ENCODE measurements at places on chromosomes 7 and 10.

GRCh38 chr10:81949283-81949682 lies 74.3 kb downstream of the NRG3 start:
- no peak for DNase-seq

GRCh38 chr7:132135746-132136385 lies 440.4 kb downstream of the PLXNA4 start:
- no peak for DNase-seq

DNA sequence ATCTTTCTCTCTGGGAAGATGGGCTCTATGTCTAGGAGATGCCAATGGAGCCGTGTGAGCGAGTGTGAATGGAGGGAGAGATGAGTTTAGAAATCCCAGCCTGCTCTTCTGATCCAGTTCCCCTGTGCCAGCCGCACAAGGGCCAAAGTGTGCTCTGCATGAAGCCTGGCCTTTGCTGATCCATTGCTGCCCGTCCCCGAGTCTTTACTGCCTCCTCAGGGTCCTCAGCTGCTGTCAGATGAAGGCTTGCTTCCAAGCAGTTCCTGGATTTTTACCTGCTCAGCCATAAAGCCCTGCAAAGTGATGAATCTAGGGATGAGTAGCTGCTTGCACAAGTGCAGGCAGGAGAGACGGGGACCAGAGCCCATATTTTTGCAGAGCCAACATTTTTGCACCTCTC lies 115.9 kb downstream of the ZMIZ1 start:
- DNase-seq = no peak

DNA sequence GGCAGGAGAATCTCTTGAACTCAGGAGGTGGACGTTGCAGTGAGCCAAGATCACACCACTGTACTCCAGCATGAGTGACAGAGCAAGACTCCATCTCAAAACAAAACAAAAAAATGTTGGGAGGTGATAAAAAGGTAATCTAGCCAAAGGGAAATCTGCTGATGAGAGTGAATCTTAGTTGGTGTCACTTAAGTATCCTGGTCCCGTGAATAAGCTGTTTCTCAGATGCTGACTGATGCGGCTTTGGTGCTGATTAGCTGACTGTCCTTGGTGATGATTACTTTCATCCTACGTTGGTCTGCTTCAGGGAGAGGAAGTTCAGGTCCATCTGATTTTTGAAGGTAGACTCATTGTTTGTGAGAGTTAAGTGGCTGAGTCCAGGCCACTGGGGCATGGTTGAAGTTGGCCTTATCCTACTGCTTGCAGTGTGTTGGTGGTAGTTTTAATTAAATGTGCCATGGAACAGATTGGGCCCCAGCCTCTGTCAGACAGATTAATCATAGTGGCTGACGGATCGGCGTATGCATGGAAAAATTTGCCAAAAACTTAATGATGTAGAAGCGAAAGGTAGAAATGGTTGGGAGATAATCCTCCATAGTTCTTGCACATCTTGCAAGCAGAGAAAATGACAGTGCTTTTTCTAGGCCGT lies 17.4 kb upstream of the TMEM236 start:
- no peak for DNase-seq

GRCh38 chr7:49812534-49812933 lies 39.1 kb downstream of the VWC2 start:
- DNase-seq = no peak

GRCh38 chr7:150824379-150825177 lies 24.0 kb downstream of the TMEM176A start:
- DNase-seq = no peak

DNA sequence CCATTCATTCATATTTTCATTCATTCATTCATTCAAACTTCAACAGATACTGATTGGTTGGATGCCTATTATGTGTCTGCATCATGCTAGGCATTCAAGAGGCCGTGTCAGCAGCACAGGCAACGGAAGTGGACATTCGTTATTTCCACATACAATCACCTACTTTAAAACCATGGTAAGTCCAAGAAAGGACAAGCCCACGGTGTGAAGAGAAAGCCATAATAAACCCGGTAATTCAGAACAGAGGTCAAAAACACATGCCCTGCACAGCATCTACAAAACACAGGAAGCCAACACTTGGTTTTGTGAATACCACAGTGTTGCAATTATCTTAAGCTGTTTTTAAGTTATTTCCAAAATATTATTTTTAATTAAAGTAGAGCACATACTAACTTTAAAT lies 126.7 kb downstream of the GLI3 start:
- DNase-seq = no peak

- DNase-seq = no peak
These were observed 96.7 kb downstream of the KIF20B start for GRCh38 chr10:89798092-89798491.

- no peak for DNase-seq
These were observed 29.3 kb downstream of the BLVRA start for GRCh38 chr7:43787771-43788170.

GRCh38 chr10:117222976-117223692 lies 17.8 kb upstream of the SLC18A2 start:
- DNase-seq = no peak

DNA sequence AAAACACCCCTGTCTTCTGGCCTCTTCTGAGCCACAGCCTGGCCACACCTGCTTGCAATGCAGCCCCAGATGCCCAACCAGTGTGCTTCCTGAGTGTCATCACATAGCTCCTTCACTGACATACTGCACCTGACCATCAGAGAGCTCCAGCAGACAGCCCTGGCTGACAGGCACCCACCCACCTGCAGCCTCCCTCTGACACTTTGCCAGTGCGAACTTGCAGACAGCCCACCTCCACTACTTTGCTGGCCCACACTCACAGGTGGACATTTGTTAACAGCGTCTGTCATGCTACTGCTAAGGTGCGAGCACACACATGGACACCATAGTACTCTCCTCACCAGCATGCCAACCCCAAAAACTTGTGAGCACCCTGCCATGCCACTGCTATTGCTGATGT lies 740.1 kb downstream of the DNAJB9 start:
- no peak for DNase-seq

DNA sequence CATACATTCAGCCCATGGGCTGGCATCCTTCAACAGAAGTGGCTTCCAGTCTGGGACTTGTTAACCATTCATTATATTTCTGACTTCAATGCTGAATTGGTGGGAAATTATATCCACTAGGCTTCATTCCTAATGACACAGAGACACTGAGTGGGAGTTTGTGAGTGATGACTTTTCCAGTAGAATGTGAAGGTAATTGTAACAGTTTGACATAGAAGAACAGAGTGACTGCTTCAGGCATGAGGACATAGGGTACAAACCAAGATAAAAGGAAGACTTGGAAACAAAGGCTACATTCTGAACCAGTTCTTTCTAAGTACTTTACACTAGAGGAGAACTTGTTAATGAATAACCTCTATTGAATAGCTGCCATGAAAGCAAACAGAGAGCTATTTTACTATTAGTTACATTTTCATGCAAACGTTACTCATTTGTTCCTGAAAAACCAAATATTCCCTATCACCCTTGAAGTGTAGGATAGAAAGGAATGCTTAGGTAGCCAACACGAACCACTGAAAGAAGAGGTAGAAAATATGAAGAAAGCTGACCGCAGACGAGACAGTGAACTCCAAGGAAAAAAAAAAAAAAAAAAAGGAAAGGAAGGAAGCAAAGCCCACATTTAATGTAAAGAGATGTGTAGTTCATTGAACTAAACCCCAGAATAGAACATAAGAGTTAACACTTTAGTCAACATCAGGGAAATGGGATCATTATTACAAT lies 237.0 kb upstream of the SEMA3C start:
- no peak for DNase-seq

DNA sequence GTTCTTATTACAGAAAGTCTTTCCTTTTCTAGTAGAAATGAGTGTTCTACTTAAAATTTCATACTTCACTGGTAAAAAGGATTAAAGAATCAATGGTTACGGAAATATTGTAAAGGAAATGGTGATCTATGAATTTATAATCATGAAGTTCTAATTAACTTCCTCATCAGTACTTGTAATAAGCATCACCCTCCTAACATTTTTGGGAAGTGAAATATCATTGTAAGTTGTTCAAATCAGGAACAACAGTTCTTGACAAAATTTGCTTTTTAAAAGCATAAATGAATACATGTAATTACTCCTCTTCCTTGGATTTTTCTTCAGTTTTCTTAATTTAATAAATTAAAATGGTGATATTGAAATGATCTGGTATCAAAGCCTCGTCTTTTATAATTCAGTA lies 5.6 kb upstream of the PCGF5 start:
- no peak for DNase-seq

- no peak for DNase-seq
These were observed 31.4 kb downstream of the ANK3 start for GRCh38 chr10:60358282-60358681.

GRCh38 chr10:33927347-33927746 lies 592.9 kb upstream of the NRP1 start:
- DNase-seq = no peak

DNA sequence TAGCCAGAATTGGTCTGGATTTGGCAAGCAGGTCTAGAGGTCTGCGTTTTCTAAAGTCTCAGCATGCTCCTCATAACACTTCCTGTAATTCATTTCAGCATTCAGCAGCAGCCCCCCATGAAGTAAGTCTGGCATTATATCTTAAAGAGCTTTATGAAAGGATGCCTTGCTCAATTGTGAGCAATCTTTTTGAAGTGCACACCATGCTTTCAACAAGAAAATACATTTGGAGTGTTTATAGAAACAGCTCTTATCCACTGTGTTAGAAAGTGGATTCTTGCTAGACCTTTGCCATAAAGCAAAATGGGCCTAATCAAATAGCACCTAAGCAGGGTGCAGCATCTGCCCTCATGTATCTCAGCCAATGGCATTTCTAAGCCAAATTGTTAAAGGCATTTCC lies 378.0 kb upstream of the AKR1E2 start:
- DNase-seq = no peak

DNA sequence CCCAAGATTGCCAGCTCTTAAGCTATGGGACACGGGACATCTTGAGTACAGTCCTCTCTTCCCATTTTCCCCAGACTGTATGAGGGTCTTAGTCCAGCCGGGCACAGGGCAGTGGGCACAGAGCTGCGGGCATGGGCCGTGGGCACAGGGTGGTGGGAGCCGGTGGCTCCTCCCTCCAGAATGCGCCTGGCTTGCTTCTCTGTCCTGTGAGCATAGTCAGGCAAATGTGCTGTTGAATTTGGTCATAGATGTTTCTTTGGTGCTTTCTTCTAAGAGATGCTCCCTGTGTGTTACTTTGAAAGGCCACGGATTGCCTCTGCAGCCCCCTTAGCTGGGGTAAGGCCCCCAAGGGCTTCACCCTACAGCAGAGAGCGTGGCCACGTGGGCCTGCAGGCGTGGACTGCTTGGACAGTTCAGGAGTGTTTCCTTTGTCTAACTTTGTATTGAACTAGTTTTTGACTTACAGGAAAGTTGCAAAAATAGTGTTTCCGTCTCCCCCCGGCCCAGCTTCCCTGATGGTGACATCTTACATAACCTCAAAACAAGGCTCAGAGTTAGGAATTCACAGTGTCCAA lies 24.7 kb downstream of the LRRC27 start:
- no peak for DNase-seq

DNA sequence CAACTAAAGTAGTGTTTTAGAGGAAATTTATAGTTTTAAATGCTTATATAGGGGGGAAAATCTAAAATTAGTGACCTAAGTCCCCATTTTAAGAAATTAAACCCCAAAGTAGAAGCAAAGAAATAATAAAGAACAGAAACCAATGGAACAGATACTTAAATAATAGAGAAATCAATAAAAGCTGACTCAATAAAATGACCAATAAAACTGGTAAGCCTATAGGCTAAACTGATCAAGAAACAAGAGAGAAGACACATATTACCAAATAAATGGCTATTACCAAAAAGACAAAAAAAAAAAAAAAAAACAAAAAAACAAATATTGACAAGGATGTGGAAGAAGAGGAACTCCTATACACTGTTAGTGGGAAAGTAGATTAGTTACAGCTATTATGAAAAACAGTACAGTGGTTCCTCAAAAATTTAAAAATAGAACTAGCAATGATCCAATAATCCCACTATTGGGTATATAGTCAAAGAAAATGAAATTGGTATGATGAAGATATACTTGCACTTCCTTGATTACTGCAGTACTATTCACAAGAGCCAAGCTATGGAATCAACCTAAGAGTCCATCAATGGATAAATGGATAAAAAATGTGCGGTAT lies 53.2 kb downstream of the SLC18A2 start:
- no peak for DNase-seq

DNA sequence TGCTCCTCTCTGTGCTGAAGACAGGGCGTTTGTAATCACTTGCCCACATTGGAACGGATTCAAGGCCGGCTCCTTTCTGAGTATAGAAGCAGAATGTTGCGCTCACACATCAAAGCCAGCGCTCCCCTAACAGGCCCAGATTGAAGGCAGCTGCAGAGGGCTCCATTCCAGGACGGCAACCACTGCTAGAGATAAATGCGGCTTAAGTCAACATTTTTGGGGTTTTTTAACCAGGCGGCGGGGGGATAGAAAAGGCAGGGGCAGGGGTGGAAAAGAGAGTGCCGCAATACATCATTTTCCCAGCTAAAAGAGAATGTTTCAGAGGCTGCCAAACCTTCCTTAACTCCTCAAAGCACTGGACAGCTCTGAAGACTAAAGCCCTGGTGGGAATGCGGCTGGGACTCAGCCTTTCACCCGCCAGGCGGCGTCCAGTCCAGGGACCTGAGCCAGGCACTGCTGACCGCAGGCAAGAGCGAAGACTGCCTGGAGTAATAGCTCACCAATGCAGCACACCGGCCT lies 189.6 kb downstream of the TNS3 start:
- DNase-seq = no peak

- no peak for DNase-seq
These were observed 204.1 kb downstream of the ZNF365 start for GRCh38 chr10:62578301-62578700.

- no peak for DNase-seq
These were observed 6.9 kb upstream of the ORAI2 start for GRCh38 chr7:102426268-102427018.

- no peak for DNase-seq
These were observed 715 bp upstream of the PANK1 start for GRCh38 chr10:89645742-89646172.

GRCh38 chr7:124801330-124801895 lies 35.8 kb upstream of the GPR37 start:
- no peak for DNase-seq

DNA sequence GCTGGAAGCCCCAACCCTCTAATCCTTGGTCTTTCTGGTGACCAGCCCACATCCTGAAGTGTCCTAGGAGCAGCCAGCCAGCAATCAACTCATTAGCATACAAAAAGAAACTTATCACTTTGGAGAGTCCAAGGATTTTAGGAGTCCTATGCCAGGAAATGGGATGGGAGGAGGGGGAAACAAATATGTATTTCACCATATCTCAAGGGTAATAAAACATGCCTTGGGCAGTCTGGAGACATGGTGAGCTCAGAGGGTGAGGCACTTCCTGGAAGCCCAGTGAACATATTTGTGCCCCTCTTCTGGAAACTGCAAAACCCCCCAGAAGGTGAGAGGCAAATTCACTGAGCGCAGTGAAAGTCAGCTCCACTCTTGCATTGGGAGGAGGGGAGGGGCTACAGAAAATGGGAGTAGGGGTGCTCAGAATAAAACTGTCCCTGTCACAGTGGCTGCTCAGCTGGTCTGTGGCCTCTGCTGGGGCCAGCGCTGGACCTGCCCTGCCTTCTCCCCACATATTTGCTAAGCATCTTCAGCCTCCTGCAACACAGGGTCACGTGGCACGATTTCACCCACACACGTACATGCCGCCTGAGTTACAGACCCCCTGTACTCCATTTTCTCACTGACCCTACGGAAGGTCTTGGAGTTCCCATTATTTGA lies 17.7 kb upstream of the ZMIZ1 start:
- no peak for DNase-seq

All from type B pancreatic cell (in vitro differentiated cells).